ENCODE measurements at places on chromosomes 7 and 10. TPM values are rescaled to one million over a fixed set of nuclear protein-coding genes. Genes with fewer than 3 reads are reported as not detected.

ADGRA1 gene
- total RNA-seq, result not detected

VIM gene
- 6,735 TPM for total RNA-seq

RHOBTB1 gene
- 18.9 TPM for total RNA-seq

GIMAP6 gene
- not detected for total RNA-seq

SSBP1 gene
- total RNA-seq, result 204 TPM

ATOH7 gene
- not detected for total RNA-seq

DNA sequence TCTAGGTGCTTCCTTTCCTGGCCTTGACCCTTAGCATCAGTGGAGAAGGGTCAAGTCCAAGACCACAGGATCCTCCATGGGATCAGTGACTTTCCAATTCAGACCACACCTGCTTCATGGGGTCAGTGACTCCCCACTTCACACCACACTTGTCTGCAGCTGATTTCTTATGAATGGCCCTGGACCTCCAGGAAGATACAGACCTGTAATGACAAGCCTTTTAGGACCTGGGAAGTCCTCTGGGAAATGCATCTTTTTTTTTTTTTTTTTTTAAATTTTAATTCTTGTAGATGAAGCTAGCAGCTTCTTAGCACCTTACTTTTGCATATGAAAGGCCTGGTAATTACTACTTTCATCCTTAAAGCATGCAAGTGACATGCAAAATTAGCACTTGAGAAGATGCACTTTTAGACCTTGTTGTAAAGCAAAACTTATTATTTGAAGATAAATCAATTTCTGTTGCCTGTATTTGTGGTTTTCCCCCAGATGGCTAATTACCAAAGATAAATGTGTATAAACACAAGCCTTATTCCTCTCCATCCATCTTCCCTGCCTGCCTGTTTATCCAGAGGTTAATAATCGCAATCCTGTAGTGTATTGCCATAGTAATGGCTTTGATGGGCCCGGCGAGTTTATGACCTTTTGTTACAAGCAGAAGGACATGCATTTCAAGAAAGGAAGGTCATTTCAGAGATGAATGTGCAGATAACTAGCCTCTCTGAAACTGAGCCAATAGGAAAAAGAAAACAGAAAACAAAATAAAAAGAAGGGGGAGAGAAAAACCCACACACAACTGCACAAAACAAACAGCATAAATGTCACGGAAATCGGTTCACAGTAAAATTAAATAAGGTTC, 1018.7 kb downstream of the TYW1 start:
- no peak overlapping the region for H3K4me3 ChIP-seq
- no peaks in the 10 kb centered on the region for H3K36me3 ChIP-seq
- H3K27ac ChIP-seq, result no peak overlapping the region
- H3K4me1 ChIP-seq, result no peaks in the 10 kb centered on the region
- DNase-seq, result no peak

DNA sequence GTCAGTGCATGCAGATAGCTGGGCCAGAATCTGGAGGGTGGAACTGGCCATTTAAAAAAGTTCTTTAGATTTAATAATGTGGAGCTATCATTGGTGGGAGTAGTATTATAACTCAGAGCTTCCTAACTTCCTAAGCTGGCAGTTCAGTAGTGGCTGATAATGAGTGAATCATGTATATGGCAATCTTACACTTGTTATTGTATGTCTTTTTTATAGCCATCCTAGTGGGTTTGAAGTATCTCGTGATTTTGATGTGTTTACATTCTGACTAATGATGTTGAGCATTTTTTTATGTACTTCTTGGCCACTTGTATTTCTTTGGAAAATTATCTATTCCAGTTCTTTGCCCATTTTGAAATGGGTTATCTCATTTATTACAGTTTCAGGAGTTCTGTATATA, 15.4 kb downstream of the TFAM start:
- DNase-seq, result peak; percentile 62
- no peak overlapping the region for H3K27ac ChIP-seq
- peaks cover 2% of the 10 kb centered on the region for H3K4me1 ChIP-seq
- no peak overlapping the region for H3K4me3 ChIP-seq
- no peaks in the 10 kb centered on the region for H3K27me3 ChIP-seq
- peaks cover 3% of the 10 kb centered on the region for H3K36me3 ChIP-seq

- no peaks in the 10 kb centered on the region for H3K27me3 ChIP-seq
- no peak within 1 kb of the TSS for H3K27ac ChIP-seq
- H3K36me3 ChIP-seq, result no peaks in the 10 kb centered on the region
- H3K4me1 ChIP-seq, result no peaks in the 10 kb centered on the region
These were observed at the start of gene TPK1 for GRCh38 chr7:144835652-144836544. TSS of gene TPK1 (minus strand) at chr7:144836053. CDS start at chr7:144835602, 451 bp downstream.
